ENCODE measurements at places on chromosomes 1 and 21. TPM values are rescaled to one million over a fixed set of nuclear protein-coding genes. Genes with fewer than 3 reads are reported as not detected.

DNA sequence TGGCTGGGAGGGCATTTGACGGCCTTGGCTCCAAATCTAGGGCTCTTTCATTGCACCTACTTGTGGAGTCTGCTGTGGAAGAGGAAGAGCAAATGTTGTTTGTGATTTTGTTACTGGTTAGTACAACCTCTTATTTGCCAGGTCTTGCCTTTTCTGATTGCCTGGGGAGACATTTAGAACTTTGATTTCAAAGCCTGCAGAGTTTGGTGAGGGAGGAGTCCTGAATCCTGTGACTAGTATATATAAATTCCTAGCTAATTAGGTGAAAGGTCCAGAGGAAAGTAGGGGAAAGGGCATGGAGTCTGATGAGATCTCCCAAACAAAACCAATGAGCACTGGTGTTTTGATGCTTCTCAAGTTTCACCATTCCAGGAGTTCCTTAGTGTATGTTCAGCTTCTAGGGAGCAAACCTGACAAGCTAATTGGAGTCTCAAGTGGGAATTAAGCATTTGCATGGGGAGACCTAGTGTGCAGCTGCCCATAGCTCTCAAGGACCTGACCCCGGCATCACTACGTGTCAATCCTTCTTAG lies 5.1 kb upstream of the HMGCS2 start:
- no peaks in the 10 kb centered on the region for H3K4me1 ChIP-seq
- no peak overlapping the region for H3K27ac ChIP-seq
- no peak for DNase-seq
- no peaks in the 10 kb centered on the region for H3K27me3 ChIP-seq
- no peaks in the 10 kb centered on the region for H3K36me3 ChIP-seq
- H3K4me3 ChIP-seq: no peak overlapping the region

DNA sequence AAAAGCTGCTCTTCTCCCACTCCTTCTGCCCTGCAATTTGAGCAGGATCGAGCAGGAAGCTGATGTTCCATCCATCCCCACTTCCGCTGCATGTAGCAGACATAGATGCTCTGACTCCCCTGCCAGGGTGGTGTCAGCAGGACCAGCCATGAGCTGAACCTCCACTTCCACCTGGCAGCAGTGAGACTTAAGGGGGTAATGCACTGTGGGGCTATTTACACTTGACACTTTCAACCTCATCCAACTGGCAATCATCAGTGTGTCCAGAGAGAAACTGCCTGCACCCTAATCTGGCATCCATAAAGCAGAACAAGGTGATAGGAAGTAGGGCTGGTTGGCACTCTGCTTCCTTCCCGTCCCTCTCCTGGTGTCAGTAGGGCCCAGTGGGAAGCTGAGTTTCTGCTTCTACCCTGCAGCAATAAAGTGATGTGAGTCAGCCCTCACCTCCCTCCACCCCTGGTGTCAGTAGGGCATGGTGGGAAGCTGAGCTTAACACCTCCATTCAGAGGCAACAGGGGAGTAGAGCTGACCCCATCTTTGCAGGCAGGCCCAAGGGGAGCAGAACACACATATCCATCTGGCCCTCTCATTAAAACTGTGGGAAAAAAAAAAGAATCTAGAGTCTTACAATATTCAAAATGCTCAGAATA lies 272.3 kb downstream of the PTPRU start:
- H3K4me3 ChIP-seq: no peak overlapping the region
- H3K4me1 ChIP-seq: no peaks in the 10 kb centered on the region
- peaks cover 36% of the 10 kb centered on the region for H3K27me3 ChIP-seq
- no peak overlapping the region for H3K27ac ChIP-seq

DNA sequence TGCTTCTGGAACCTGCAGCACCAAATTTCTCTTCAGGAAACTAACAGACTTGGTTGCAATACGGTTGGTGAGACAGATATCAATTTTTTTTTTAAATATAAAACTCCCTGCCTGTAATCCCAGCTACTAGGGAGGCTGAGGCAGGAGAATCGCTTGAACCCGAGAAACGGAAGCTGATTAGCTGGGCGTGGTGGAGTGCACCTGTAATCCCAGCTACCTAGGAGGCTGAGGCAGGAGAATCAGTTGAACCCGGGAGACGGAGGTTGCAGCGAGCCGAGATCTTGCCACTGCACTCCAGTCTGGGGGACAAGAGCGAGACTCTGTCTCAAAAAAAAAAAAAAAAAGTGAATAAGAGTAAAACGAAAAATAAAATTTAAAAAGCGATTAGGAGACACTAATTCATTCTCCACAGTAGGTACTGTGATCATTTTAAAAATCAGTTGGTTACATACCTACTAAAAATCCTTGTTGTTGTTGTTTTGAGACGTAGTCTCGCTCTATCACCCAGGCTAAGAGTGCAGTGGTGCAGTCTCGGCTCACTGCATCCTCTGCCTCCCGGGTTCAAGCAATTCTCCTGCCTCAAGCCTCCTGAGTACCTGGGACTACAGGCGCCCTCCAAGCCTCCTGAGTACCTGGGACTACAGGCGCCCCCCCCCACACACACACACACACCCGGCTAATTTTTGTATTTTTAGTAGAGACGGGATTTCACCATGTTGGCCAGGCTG lies 796 bp upstream of the RBM8A start:
- peaks cover 35% of the 10 kb centered on the region for H3K4me1 ChIP-seq
- peak overlapping the region; percentile 95 for H3K27ac ChIP-seq
- DNase-seq: no peak
- H3K27me3 ChIP-seq: no peaks in the 10 kb centered on the region

- no peak overlapping the region for H3K4me3 ChIP-seq
- H3K4me1 ChIP-seq: peaks cover 27% of the 10 kb centered on the region
- peak; percentile 88 for DNase-seq
- H3K27me3 ChIP-seq: no peaks in the 10 kb centered on the region
- H3K27ac ChIP-seq: peak overlapping the region; percentile 54
Measured at GRCh38 chr1:203408486-203409481, 57.9 kb upstream of the FMOD start.

DNA sequence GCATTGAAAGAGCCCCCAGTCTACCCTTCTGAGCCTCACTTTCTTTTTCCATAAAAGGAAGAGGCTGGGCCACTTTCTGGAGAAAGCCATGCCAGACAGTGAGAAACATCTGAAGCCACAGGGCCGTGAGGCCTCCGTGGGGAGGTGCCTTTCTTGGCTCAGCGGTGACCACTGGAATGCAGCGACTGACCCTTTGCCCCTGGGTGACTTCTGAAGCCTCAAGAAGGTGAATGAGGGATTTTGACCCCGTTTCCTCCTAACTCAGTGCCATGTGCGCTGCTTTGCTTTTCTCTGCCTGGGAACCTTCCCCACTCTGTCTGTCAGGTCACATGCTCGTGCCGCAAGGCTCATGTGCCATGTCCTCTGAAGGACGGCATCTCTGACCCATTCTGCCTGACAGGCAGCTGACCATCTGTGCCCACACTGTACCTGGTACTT lies 44.7 kb upstream of the A3GALT2 start:
- no peaks in the 10 kb centered on the region for H3K27me3 ChIP-seq
- H3K36me3 ChIP-seq: no peaks in the 10 kb centered on the region
- DNase-seq: peak; percentile 35
- H3K4me3 ChIP-seq: no peak overlapping the region
- peaks cover 41% of the 10 kb centered on the region for H3K4me1 ChIP-seq

- H3K4me3 ChIP-seq: no peak overlapping the region
- no peak overlapping the region for H3K27ac ChIP-seq
- no peaks in the 10 kb centered on the region for H3K27me3 ChIP-seq
- H3K36me3 ChIP-seq: no peaks in the 10 kb centered on the region
Measured at GRCh38 chr1:41954533-41954944, 35.8 kb upstream of the HIVEP3 start.

DNA sequence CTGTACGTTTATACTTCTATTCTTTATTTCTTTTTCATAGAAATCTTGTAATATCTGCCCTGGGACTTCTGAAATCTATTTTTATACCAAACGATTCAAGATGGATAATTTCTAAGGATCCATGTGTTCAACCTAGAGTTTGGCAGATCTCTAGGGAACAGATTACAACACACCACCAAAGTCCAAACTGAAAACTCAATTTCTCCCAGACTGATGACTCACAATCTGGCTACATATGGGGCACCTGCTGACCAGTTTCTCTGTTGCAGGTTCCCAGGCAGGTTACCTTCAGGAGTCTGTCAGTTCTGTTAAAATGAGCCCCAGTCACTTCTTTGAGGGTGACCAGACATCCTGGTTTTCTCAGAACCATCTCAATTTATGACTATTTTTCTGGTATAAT lies 439.4 kb downstream of the GPATCH2 start:
- H3K27ac ChIP-seq: no peak overlapping the region
- H3K36me3 ChIP-seq: no peaks in the 10 kb centered on the region

DNA sequence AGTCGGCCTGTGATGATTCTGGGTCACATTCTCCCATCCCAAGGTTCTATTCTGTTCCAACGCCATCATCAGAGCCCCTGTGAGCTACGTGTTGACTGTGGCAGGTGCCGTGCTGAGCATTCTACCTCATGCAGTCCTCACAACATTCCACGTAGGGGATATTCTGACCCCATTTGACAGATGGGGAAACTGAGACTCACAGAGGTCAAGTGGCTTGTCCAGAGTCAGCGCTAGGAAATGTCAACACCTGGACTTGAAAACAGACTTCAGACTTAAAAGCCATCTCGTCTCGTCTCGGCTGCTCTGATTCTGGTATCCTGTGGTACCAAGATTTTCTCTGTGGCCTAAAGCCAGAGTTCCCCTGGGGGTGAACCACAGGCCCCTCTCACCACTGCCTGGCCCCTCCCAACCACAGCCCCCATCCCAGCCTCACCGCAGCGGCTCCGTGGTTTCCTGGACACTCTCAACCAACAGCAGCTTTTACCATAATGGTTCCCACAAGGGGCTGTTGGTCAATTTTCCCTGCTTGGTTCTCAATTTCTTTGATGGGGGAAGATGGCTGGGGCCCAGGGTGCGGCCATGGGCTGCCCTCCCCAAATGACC lies 39.6 kb downstream of the SDC3 start:
- H3K36me3 ChIP-seq: peaks cover 23% of the 10 kb centered on the region
- no peak for DNase-seq
- no peaks in the 10 kb centered on the region for H3K4me1 ChIP-seq
- H3K27ac ChIP-seq: no peak overlapping the region

GRCh38 chr1:147760481-147761260 lies at the start of gene GJA5:
GJA5 (minus strand) TSS chr1:147760602; CDS start chr1:147759238, 1,364 bp downstream.
- H3K4me3 ChIP-seq: no peak within 1 kb of the TSS
- H3K4me1 ChIP-seq: peaks cover 22% of the 10 kb centered on the region
- no peak within 1 kb of the TSS for H3K27ac ChIP-seq
- H3K27me3 ChIP-seq: no peaks in the 10 kb centered on the region
- no peak for DNase-seq

GRCh38 chr1:40633931-40634376 lies 31.5 kb downstream of the RIMS3 start:
- no peak overlapping the region for H3K27ac ChIP-seq
- no peaks in the 10 kb centered on the region for H3K27me3 ChIP-seq
- H3K4me3 ChIP-seq: no peak overlapping the region
- DNase-seq: no peak
- H3K36me3 ChIP-seq: no peaks in the 10 kb centered on the region

DNA sequence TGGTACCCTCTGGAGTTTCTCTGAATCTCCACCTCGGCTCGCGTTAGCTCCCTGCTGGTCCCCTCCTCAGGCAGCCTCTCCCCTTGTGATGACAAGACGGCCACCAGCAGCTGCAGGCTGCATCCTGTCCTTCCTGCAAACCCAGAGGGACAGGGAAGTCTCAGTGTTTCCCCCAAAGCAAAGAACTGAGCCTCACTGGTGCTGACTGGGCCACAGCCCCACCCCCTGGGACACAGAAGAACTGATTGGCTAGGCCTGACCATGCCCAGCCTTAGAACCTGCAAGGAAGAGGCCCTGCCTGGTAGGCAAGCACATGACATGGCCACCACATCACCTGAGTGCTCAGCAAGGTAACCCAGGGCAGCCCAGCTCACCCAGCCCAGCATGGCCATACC lies 34.6 kb downstream of the TMEM51 start:
- peaks cover 37% of the 10 kb centered on the region for H3K4me1 ChIP-seq
- no peaks in the 10 kb centered on the region for H3K36me3 ChIP-seq
- H3K27ac ChIP-seq: peak overlapping the region; percentile 33
- H3K4me3 ChIP-seq: no peak overlapping the region

- H3K27ac ChIP-seq: no peak overlapping the region
- H3K4me3 ChIP-seq: no peak overlapping the region
- DNase-seq: no peak
Measured at GRCh38 chr1:201659572-201659971, 120.6 kb downstream of the NAV1 start.

DNA sequence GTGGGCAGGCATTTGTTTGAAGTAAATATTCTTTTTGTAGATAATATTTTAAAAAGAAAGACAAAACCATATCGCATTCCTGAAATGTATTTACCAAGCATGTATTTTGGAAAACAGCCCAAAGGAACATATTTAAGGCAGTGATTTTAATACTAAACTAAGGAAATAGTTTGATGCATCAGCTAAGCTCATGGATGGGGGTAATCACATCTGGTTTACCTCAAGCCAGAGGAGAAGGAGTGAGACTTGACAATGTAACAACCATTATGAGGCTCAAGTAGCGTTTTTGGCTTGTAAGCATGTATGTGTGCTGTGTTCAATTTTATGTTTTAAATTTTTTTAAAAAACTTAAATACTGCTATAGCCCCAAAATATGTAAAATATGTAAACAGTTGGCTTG lies 390.5 kb downstream of the DISC1 start:
- DNase-seq: no peak
- H3K4me1 ChIP-seq: peaks cover 5% of the 10 kb centered on the region
- no peak overlapping the region for H3K4me3 ChIP-seq
- H3K36me3 ChIP-seq: no peaks in the 10 kb centered on the region
- H3K27me3 ChIP-seq: no peaks in the 10 kb centered on the region
- no peak overlapping the region for H3K27ac ChIP-seq

DNA sequence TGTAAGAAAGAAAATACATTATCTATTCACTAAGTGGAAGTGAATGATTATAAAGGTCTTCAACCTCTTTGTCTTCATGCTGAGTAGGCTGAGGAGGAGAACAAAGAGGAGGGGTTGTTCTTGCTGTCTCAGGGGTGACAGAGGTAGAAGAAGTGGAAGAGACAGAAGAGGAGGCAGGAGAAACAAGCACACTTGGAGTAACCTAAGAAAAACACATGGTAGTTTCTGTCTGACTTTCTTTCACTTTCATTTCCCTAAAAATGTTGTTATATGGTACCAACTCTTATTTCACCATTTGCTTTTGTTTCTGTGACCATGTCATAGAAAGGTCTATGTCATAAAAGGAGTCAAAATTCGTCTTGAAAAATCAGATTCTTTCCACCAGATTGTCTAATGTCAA lies 696.6 kb upstream of the BRINP3 start:
- H3K36me3 ChIP-seq: no peaks in the 10 kb centered on the region
- H3K4me1 ChIP-seq: no peaks in the 10 kb centered on the region
- no peaks in the 10 kb centered on the region for H3K27me3 ChIP-seq
- peak; percentile 0 for DNase-seq

DNA sequence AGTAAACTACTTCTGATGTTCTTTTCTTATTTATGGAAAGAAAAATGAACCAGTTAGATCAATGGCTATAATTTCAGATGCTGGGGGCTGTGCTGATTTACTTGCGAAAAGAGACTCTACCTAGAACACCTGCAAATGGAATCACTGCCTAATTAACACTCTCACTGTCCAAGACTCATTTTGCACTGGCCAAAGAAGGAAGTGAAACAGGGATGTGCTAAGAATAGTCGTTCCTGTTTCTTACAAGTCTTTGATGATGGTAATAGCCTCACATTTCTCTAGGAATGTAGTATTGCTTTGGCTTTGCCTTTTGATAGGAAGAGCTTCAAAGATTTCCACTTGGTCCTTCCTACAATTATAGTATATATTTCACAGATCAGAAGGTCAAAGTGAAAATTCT lies 12.7 kb upstream of the TSNAX start:
- no peaks in the 10 kb centered on the region for H3K4me1 ChIP-seq
- no peak overlapping the region for H3K27ac ChIP-seq

The RGS1 gene
- 32.3 TPM for total RNA-seq

The C1QC gene
- 378 TPM for total RNA-seq

The CFHR5 gene
- total RNA-seq: not detected

The CBR3 gene
- total RNA-seq: 4.7 TPM

The DCST2 gene
- total RNA-seq: 1.3 TPM

Data from left lung (tissue), 14 donors.